M059J (cell line): ENCODE measurements at places on chromosomes 3 and 15.
A peak's percentile ranks its signal among the peaks of the same experiment; 100 is the strongest.

DNA sequence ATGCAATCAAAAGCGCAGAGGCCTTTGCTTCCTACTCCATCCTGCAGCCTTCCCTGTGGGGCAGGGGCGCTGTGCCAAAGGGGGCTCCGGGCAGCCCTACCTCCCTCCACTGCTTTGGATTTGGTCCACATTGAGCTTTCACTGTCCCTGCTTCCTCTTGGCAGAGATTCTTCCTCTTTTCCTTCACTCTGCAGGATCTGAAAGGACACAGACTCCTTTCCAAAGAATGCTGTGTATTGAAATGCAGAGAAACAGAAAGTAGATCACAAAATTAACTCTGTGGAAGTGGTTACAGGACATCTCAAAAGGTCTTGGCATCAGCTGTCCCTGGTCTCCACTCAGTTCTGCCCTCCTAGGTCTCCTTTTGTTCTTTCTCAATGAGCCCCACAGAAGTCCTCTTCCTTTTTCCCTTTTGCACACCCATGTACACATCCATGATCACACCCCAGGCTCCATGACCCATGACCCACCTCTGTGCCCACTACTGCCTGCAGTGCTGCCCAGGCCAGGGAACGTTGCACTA lies 64.1 kb downstream of the CCR1 start:
- no peak for DNase-seq

GRCh38 chr15:38046257-38047051 lies 112.0 kb downstream of the TMCO5A start:
- no peak for DNase-seq

DNA sequence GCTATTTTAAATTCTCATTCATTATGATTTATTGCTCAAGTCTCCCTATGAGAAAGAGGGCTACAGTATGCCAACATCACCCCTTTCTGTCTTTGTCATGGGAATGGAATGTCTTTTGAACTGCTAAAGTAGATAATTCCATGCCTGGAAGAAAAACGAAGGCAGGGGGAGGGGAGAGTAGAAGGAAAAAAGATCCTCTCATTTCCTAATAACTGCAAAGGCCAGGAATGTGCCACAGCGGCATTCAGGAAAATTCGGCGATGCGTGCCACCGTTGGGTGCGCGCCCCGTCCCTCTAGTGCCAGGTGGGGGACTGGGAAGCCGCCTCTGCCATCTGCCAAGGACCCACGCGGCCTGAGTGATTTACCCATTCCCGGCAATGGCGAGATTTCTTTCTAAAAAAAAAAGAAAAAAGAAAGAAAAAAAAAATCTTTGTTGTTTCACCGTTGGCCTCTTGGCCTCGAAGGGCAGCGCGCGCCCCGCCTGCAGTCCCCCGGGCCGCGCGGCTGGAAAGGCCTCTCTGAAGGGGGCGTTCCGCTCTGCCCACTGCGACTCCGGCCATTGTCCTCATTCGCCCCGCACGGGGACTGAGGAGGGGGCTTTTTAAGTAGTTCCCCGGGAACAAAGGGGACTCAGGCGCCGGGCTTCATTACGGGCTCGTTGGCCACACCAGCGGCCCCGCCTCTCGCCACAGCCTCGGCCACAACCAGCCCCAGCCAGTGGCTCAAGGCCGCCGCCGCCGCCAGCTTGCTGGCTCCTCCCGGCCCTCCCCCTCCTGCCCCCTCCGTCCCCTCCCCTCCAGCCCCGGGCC lies 54.5 kb downstream of the CPN2 start:
- peak; percentile 99 for DNase-seq

DNA sequence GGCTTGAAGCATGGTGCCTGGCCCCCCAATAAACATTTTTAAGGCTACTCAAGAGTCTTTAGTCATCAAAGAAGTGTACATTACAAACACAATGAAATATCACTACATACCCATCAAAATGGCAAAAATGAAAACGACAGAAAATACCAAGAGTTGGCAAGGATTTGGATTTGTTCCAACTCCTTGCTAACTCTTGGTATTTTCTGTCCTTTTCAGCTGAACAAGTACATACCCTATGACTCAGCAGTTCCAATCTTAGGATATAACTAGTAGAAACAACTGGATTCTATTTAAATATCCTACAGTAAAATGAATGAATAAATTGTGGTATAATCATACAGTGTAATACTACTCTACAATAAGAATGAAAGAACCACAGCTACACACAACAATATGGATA lies 25.1 kb upstream of the GABPB1 start:
- peak; percentile 30 for DNase-seq

GRCh38 chr3:194421-194820 lies 2.1 kb upstream of the CHL1 start:
- DNase-seq = no peak

DNA sequence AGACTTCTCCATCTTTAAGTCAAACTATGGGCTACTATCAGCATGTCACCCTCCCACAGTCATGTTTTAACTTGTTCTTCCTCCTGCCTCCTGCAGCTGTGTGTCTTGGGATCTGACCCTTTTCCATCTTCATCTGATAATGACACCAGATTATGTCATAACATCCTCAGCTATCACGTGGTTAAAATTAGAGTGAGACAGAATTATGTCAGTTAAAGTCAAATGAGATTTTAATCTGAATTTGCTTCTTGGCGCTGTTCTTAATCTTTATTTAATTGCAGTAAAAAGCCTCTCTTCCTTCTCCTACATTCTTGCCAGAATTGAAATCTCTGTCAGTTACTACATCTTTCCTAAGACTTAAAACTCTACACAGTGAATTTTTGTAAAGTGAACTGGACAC lies 107.2 kb downstream of the ARPP21 start:
- no peak for DNase-seq

DNA sequence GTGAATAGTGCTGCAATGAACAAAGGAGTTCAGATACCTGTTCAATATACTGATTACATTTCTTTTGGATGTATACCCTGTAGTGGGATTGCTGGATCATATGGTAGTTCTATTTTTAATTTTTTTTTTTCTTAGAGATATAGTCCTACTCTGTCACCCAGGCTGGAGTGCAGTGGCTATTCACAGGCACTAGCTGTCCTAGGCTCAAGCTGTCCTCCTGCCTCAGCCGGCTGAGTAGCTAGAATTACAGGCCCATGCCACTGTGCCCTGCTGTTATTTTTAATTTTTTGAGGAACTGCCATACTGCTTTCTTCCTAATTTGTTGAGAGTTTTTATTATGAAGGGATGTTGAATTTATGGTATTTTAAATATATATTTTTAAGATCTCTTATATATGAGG lies 23.0 kb upstream of the CACNA2D3 start:
- no peak for DNase-seq

DNA sequence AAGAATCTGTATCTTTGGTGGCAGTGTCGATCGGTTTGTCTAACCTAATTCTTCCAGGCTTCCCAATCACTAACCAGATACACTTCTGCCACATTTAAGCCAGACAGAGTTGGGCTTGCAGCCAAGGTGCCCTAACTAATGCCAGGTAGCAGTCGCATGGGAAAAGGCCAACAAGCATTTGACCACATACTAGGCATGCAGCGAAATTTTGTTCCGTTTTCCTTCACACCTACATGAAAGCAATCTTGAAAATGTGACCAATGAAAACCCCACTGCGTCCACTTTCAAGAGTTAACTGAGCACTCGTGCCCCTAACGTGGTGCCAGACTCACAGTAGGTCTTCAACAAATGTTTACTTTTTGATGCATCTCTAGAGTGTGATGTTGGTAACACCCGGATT lies 192.2 kb upstream of the TPM1 start:
- DNase-seq = peak; percentile 63

DNA sequence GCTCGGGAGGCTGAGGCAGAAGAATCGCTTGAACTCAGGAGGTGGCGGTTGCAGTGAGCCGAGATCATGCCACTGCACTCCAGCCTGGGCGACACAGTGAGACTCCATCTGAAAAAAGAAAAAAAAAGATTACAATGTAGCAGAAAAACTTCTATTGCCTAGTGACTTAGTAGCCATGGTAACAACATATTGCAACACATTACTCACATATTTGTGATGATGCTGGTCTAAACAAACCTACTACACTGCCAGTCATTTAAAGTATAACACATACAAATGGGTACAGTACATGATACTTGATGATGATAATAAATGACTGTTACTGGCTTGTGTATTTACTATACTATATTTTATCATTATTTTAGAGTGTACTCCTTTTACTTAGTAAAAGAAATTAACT lies 125.6 kb downstream of the PLOD2 start:
- DNase-seq = peak; percentile 43

DNA sequence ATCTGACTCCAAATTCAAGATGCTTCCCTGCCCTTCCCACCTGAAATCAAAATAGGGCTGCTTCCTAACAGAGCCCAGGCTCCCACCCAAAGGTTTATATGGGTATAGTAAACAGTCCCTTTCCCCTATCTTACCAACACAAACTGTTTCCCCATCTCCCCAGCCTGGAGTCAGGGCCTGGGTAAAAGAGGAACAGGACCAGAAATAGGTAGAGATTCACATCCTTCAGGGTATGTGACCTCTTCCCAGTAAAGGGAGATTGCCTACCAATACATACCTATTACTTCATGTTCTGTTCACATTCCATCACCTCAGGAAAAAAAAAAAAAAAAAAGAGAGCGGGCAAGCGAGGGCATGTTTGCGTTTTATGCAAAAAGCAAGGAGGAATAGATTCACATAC lies 9.7 kb upstream of the SHF start:
- DNase-seq = no peak

DNA sequence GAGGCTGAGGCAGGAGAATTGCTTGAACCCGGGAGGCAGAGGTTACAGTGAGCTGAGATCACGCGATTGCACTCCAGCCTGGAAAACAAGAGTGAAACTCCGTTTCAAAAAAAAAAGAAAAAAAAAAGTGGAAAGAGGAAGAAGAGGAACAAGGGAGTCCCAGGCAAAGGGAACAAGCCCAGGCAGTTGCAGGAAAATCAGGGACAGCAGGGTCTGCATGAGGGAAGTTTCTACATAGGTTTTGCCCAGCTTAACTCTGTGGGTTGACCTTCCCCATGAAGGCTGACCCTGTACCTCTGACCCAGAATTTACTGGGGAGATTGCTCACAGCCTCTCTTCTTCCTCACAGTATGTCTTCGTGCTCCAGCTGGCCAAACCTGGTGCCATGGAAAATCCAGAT lies 12.3 kb downstream of the RBP1 start:
- DNase-seq = no peak

- peak; percentile 74 for DNase-seq
Observed at GRCh38 chr3:186783731-186784515, 546 bp downstream of the EIF4A2 start.

- DNase-seq = no peak
Observed at GRCh38 chr3:133927540-133928066, 31.9 kb upstream of the RAB6B start.

GRCh38 chr3:72560846-72561675 lies 287.2 kb downstream of the SHQ1 start:
- DNase-seq = no peak

DNA sequence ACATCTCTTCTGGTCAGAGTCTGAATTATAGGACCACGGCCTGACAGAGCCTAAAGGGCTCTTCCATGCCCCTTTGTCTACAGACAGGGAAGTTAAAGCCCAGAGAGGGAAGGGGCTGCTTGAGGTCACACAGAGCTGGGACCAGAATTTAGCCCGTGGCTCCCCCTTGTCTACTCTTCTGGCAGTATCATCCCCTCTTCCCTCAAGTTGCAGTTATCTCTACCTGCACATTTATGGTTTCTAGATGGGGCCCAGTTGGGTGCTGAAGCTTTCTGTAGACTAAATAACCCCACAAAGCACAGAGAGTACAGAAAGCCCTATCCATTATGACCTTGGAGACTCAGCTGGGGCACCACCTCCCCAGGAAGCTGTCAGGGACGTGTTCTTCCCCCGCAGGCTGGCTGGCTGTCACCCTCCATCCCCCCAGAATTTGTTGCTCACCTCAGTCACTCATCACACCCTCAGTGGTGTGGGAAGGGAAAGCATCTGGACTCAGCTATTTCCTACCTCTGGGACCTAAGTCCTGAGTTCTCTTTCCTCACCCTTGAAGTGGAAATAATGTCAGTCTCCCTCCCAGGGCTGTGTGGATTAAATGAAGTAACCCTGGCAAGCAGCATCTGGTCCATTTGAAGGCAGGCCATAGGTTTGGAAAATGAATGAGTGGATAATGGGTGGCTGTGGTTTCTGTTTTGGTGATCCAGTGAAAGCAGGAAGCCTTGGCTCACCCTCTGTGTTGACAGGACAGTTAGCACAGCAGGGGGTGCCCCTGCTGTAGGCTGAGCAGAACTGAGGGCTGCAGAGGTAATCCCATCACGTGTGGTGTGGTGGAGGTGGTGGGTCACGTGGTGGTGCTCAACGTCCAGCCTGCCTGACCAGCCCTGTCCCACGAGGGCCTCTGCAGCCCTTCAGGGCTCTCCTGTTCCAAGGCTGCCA lies 16.3 kb downstream of the ACOX2 start:
- peak; percentile 55 for DNase-seq

GRCh38 chr15:28881170-28881569 lies 4.6 kb upstream of the APBA2 start:
- no peak for DNase-seq

DNA sequence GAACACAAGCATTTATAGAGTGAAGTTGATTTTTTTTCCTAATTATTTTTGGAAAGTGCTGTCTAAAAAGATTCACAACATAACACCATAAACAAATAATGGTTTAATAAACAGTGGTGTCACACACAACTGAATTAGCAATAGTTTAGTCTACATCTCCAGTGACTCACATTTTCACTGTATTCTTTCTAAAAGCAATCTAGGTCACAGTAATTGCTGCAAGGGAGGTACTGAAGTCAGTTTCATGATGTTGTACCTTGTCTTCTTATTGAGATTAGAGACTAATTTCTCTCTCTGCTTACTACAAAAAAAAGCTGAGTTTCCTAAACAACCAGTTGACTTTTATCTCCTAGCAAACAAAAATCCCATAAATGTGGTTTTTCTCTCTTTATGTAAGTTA lies 29.6 kb downstream of the PLSCR4 start:
- peak; percentile 28 for DNase-seq

GRCh38 chr15:55800216-55800615 lies 57.3 kb upstream of the PRTG start:
- DNase-seq = no peak

DNA sequence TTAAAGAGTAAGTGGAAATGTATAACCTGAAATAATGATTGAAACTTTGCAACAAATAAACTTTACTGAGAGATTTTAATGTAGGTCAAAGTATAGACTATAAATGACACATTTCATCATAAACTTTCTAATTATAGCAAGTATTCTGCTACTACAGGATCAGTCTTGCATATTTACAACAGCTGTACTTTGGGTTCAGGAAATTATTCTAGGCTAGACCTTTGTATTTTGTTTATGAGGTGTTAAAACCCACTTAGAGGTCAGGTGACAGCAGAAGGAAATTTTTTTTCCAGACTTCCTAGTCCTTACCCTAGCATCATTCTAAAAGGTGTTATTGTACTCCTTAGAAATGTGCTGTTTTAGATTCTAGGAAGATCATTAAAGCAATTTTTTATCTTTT lies 2.3 kb downstream of the RNF7 start:
- no peak for DNase-seq

GRCh38 chr3:71815340-71816067 lies 30.6 kb upstream of the PROK2 start:
- no peak for DNase-seq

DNA sequence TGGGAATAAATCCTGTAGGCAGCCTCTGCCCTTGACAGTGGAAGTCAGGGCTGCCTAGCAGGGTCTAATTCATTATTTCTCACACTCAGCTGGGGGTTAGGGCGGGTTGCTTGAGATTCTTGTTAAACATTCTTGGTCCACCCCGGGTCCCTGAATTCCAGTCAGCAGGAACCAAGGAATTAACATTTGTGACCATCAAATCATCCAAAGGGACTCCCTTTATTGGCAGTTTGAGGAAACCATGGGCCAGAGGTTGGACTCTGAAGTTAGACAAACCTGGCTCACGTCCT lies 122.8 kb downstream of the EEFSEC start:
- DNase-seq = no peak

GRCh38 chr3:46272028-46272451 lies 29.8 kb downstream of the CCR3 start:
- peak; percentile 27 for DNase-seq
